ENCODE measurements at places on chromosomes 1 and 21.

- H3K4me1 ChIP-seq: peaks cover 5% of the 10 kb centered on the region
- no peaks in the 10 kb centered on the region for H3K36me3 ChIP-seq
- no peaks in the 10 kb centered on the region for H3K27me3 ChIP-seq
Observed at GRCh38 chr21:38208118-38208517, 48.7 kb upstream of the KCNJ15 start.

GRCh38 chr1:169892927-169893644, 610 bp downstream of the SCYL3 start:
- no peaks in the 10 kb centered on the region for H3K27me3 ChIP-seq
- H3K27ac ChIP-seq: peak overlapping the region; percentile 98
- H3K36me3 ChIP-seq: peaks cover 4% of the 10 kb centered on the region
- peak overlapping the region; percentile 97 for H3K4me3 ChIP-seq

DNA sequence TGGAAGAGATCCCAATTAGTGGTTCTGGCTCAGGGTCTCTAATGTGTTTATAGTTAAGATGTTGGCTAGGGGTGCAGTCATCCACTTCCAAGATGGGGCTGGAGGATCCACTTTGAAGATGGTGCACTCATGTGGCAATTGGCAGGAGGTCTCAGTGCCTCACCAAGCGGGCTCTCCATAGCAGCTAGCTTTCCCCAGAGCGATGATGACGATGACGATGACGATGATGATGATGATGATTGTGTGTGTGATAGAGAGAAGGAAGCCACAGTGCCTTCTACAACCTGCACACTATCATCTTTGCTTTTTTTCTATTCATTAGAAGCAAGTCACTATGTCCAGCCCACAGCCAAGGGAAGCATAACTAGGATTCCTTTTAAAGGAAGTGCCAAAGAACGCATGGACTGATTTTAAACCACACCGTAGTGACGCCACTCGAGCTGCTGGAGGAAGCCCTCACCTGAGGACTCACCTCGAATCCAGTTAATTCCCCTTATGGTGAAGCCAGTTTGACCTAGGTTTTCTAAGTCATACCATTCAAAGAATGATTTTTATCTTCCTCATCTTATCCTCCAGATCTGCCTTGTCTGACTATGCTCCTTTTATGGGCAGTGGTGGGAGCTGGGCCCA, 49.4 kb downstream of the SRRM1 start:
- H3K4me3 ChIP-seq: no peak overlapping the region
- no peaks in the 10 kb centered on the region for H3K4me1 ChIP-seq
- no peaks in the 10 kb centered on the region for H3K36me3 ChIP-seq
- no peaks in the 10 kb centered on the region for H3K27me3 ChIP-seq
- no peak overlapping the region for H3K27ac ChIP-seq
- no peak for DNase-seq

- H3K27me3 ChIP-seq: no peaks in the 10 kb centered on the region
- H3K4me1 ChIP-seq: peaks cover 10% of the 10 kb centered on the region
- no peak overlapping the region for H3K27ac ChIP-seq
- H3K4me3 ChIP-seq: peak overlapping the region; percentile 82
Observed at GRCh38 chr1:100265562-100265930, 470 bp upstream of the RTCA start.
